ENCODE measurements at places on chromosomes 11 and 22. TPM values are rescaled to one million over a fixed set of nuclear protein-coding genes. Genes with fewer than 3 reads are reported as not detected.

- H3K4me3 ChIP-seq, result peak overlapping the region; percentile 75
- H3K27ac ChIP-seq, result no peak overlapping the region
- H3K4me1 ChIP-seq, result peaks cover 8% of the 10 kb centered on the region
- H3K36me3 ChIP-seq, result no peaks in the 10 kb centered on the region
Observed at GRCh38 chr11:10930224-10930971, 72.5 kb upstream of the ZBED5 start.

DNA sequence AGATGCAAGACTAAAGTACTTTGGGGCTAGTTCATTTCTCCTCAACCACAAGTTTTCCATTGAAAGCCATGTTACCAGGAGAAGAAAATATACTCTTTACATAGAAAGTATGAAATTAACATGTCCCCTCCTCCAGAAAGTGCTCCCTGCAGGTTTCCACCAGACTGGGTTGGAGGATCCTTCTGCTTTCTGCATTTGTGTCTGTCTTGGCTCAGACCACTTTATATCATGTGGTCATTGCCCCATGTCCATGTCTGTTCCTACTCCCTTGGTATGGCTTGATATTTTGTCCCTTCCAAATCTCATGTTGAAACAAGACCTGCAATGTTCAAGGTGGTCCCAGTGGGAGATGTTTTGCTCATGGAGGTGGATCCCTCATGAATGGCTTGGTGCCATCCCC lies 28.4 kb upstream of the ACER3 start:
- H3K4me3 ChIP-seq, result no peak overlapping the region
- ATAC-seq, result no peak
- H3K4me1 ChIP-seq, result no peaks in the 10 kb centered on the region
- no peaks in the 10 kb centered on the region for H3K36me3 ChIP-seq
- H3K27me3 ChIP-seq, result peaks cover 9% of the 10 kb centered on the region
- no peak overlapping the region for H3K27ac ChIP-seq

DNA sequence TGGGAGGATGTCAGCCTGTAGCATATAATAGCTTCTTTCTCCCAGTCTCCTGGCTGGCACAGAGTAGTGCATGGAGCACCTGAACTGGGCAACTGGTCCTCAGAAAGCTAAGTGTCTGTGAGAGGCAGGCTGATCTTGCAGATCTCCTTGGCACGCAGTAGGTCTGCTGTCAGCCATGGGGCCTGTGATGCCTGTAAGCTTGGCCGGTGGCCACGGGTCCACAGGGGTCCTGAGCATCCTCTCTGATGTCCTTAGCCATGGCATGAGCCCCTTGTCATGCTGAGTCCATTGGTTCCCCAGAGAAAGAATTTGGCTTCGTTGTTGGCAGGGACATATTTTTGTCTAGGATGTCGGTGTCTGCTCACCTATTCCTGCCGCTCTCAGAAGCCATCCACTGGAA lies 25.0 kb downstream of the AMPD3 start:
- H3K27ac ChIP-seq, result no peak overlapping the region
- ATAC-seq, result no peak
- no peak overlapping the region for H3K4me3 ChIP-seq

GRCh38 chr11:111798279-111798678 lies 32.1 kb upstream of the PPP2R1B start:
- H3K4me3 ChIP-seq, result no peak overlapping the region
- H3K27me3 ChIP-seq, result no peaks in the 10 kb centered on the region
- no peak overlapping the region for H3K27ac ChIP-seq
- peaks cover 69% of the 10 kb centered on the region for H3K36me3 ChIP-seq
- no peaks in the 10 kb centered on the region for H3K4me1 ChIP-seq
- ATAC-seq, result no peak

DNA sequence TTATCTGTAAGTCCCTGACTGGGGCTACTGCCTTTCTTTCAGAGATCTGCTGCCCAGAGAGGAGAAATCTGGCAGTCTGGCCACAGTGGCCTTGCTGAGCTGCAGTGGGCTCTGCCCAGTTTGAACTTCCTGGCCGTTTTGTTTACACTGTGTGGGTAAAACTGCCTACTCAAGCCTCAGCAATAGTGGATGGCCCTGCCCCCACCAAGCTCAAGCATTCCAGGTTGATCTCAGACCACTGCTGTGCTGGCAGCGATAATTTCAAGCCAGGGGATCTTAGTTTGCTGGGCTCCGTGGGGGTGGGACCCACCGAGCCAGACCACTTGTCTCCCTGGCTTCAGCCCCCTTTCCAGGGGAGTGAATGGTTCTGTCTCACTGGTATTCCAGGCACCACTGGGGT lies 117.5 kb downstream of the TRPC6 start:
- H3K4me1 ChIP-seq, result no peaks in the 10 kb centered on the region
- no peak for ATAC-seq
- no peak overlapping the region for H3K4me3 ChIP-seq
- H3K27ac ChIP-seq, result no peak overlapping the region

GRCh38 chr11:80061056-80061455 lies 620.2 kb upstream of the TENM4 start:
- H3K27me3 ChIP-seq, result no peaks in the 10 kb centered on the region
- no peak overlapping the region for H3K4me3 ChIP-seq
- no peak for ATAC-seq
- H3K36me3 ChIP-seq, result no peaks in the 10 kb centered on the region

DNA sequence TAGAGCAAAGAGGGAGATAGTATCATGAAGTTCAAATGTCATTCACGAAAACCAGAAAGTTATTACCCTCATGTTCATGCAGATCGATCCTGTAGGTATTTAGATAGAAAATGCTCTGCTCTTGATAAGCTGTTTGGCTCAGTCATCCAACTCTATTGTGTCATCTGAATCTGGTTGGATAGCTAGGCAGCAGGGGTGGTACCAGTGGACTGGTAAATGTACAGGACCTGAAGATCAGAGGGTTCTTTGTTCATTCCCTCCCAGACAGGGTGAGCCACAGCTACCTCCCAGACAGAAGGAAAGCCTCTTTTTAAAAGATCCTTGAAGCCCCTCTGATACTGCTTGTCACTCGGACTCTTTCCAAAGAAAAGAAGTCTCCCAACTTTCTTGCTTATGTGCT lies 29.8 kb upstream of the DRD2 start:
- peaks cover 34% of the 10 kb centered on the region for H3K27me3 ChIP-seq
- H3K36me3 ChIP-seq, result no peaks in the 10 kb centered on the region
- H3K4me1 ChIP-seq, result no peaks in the 10 kb centered on the region
- H3K4me3 ChIP-seq, result no peak overlapping the region
- no peak overlapping the region for H3K27ac ChIP-seq

GRCh38 chr11:90434858-90435257 lies 212.0 kb upstream of the CHORDC1 start:
- no peak for ATAC-seq
- no peak overlapping the region for H3K27ac ChIP-seq
- H3K27me3 ChIP-seq, result no peaks in the 10 kb centered on the region
- H3K4me1 ChIP-seq, result no peaks in the 10 kb centered on the region

DNA sequence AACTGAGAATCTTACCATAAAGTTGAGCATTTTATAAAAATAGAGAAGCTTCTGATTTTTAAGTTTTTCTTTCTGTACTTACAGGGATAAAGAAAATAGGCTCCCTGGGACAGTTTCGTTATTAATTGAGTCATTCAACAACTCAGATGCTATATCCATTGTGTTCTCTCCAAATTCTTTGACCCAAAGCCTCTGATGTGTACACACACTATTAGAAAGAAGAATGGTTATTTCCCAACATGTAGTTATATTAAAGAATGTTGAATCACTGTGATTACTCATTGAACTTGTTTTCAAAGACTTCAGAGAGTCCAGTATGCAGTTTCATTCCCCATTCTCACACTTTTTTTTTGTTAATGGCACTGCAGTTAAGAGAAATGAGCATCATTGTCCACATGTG lies 734.3 kb upstream of the ARHGAP42 start:
- H3K4me3 ChIP-seq, result no peak overlapping the region
- ATAC-seq, result no peak
- H3K27me3 ChIP-seq, result no peaks in the 10 kb centered on the region

- H3K4me1 ChIP-seq, result no peaks in the 10 kb centered on the region
- H3K4me3 ChIP-seq, result no peak overlapping the region
- no peak overlapping the region for H3K27ac ChIP-seq
- ATAC-seq, result no peak
- H3K27me3 ChIP-seq, result peaks cover under 1% of the 10 kb centered on the region
- no peaks in the 10 kb centered on the region for H3K36me3 ChIP-seq
Observed at GRCh38 chr22:32583921-32584335, 109.3 kb downstream of the FBXO7 start.

- no peaks in the 10 kb centered on the region for H3K36me3 ChIP-seq
- H3K4me1 ChIP-seq, result peaks cover 23% of the 10 kb centered on the region
- ATAC-seq, result no peak
- no peak overlapping the region for H3K27ac ChIP-seq
- no peaks in the 10 kb centered on the region for H3K27me3 ChIP-seq
- H3K4me3 ChIP-seq, result no peak overlapping the region
Observed at GRCh38 chr22:37258005-37258752, 14.1 kb upstream of the RAC2 start.

DNA sequence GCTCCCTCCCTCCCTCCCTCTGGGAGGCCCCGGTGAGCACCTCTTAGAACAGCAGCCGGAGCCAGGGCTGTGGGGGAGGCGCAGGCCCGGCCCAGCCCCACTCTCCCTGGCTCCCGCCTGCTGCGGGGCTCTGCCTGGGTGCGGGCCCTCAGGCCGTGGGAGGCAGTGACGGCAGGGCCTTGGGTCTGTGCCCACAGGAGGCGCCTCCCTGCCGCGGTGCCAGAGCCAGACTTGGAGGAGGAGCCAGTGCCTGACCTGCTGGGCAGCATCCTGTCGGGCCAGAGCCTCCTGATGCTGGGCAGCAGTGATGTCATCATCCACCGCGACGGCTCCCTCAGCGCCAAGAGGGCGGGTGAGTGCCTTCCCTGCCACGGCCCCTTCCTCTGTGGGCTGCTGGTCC lies 9.5 kb downstream of the IRF7 start:
- ATAC-seq, result no peak
- no peak overlapping the region for H3K27ac ChIP-seq
- H3K36me3 ChIP-seq, result peaks cover 79% of the 10 kb centered on the region
- no peaks in the 10 kb centered on the region for H3K4me1 ChIP-seq
- H3K4me3 ChIP-seq, result no peak overlapping the region

DNA sequence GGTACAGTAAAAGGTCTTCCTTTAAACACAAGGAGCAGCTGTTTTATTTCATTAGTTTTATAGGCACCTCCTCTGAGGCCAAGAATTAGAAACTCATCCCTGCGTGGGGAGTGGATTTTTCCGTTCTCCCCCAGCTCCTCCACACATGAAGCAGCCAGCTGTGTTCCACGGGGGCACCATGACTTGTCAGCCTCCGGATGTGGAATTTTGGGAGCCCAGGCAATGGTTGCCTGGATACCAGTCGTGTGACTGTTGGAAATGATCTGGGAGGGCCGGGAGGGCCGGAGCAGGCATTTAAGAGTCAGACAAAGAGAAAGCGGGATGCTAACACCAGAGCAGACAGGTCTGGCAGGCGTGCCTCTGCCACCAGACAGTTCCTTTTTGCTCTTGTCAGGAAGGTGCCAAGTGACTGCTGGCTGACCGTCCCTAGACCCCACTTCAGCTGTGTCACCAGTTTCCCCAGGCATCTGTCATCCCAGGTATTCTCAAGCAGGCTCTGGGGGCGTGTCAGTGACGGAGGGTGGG lies 15.9 kb upstream of the CDC42EP2 start:
- no peaks in the 10 kb centered on the region for H3K27me3 ChIP-seq
- ATAC-seq, result no peak
- H3K4me3 ChIP-seq, result no peak overlapping the region
- H3K36me3 ChIP-seq, result peaks cover 44% of the 10 kb centered on the region
- H3K27ac ChIP-seq, result no peak overlapping the region

GRCh38 chr11:68806931-68807844 lies 34.5 kb downstream of the CPT1A start:
- ATAC-seq, result no peak
- peaks cover 37% of the 10 kb centered on the region for H3K36me3 ChIP-seq
- no peaks in the 10 kb centered on the region for H3K27me3 ChIP-seq
- no peak overlapping the region for H3K4me3 ChIP-seq
- no peak overlapping the region for H3K27ac ChIP-seq

DNA sequence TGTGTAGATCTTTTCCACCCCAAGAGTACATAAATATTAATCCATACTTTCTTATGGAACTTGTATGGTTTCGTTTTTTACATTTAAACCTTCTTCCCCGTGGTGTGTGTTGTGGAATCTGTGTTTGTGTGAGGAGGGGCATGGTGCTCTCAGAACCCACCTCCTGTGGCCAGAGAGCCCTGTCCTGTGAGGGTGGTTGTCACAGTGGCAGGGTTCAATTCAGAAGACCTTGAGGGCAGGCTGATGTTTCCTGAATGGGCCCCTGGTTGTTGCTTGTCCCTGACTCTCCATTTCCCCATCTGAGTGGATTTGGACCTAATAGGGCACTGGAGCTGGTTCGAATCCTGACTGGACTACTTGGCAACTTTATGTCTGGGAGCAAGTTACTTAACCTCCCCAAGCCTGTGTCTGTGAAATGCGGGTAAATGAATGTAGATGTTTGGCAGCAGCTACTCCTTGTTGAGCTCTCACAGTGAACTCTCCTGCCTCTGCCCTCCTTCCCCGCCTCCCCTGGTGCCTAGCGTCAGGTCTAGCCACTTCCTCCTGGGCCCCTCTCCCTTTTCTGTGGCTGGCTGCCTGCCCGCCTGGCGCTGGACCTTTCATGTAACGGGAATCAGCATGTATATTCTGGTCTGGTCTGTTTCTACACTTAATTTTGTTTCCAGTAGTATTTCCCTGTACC lies 7.3 kb downstream of the NEAT1 start:
- H3K27me3 ChIP-seq, result no peaks in the 10 kb centered on the region
- H3K4me3 ChIP-seq, result peak overlapping the region; percentile 99
- H3K36me3 ChIP-seq, result peaks cover 100% of the 10 kb centered on the region
- peaks cover 69% of the 10 kb centered on the region for H3K4me1 ChIP-seq

DNA sequence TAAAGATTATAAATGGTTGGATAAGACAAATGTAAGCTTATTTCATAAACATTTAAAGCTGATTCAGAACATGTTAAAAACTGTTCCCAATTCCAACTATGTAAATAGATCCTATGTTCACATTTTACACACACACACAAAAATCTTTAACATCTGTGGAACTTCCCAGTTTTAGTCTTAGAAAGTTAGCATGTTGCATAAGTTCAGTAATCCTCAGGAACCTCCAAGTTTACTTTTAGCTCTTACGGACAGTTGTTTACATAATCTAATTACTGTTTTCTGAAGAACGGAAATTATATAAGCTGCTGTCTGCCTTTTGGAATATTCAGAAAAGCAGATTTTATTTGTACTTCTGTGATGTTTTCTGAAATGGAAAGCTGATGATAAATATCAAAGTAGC lies 53.3 kb downstream of the PANX1 start:
- H3K36me3 ChIP-seq, result peaks cover 56% of the 10 kb centered on the region
- no peak for ATAC-seq
- no peak overlapping the region for H3K27ac ChIP-seq
- H3K4me3 ChIP-seq, result no peak overlapping the region
- H3K27me3 ChIP-seq, result no peaks in the 10 kb centered on the region

Gene PRR33
- total RNA-seq, result not detected

Gene CYP2D6
- 5.5 TPM for total RNA-seq

Gene PGA3
- total RNA-seq, result not detected

Gene SBF2
- total RNA-seq, result 33.3 TPM

Gene C11orf42
- not detected for total RNA-seq

Gene ZNF280B
- 4.1 TPM for total RNA-seq

Gene MMP12
- not detected for total RNA-seq

Gene ARRB1
- 10.7 TPM for total RNA-seq

Gene PATE4
- total RNA-seq, result not detected

Measured in activated T-helper 17 cell treated with anti-CD3 and anti-CD28 coated beads, Interleukin-2, amount 50 U/mL, for 72 hours (primary cell).